Cortex of kidney (tissue), 1 donor: ENCODE measurements at places on chromosomes 11 and 22.

GRCh38 chr11:103420593-103420992 is 311.4 kb downstream of the DYNC2H1 start:
- no peak for DNase-seq

- no peak for DNase-seq
Measured at GRCh38 chr11:69167916-69168691, 12.4 kb downstream of the SMIM38 start.

GRCh38 chr22:43476341-43476740 is 64.5 kb downstream of the MPPED1 start:
- no peak for DNase-seq

DNA sequence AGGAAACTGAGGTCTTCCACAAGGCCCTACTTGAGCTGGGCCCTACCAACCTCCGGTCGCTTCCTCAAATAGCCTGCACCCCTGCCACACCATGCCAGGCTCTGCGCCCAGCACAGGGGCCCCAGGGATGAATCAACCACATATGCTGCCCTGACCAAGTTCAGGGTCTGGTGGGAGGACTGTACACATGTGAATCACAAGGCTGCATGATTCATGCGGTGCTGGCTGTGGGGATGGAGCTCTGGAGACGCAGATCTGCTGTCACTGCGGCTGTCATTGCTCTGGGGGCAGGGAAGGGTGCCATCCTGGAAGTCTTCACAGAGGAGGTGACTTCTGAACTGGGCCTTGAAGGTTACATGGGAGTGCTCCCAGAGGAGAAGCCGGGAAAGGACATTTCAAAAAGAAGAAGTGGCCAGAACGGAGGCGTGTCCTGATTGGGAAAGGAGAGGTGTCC is 21.5 kb downstream of the CYTH4 start:
- DNase-seq: no peak

- no peak for DNase-seq
Measured at GRCh38 chr11:35029979-35030682, 108.8 kb upstream of the CD44 start.

DNA sequence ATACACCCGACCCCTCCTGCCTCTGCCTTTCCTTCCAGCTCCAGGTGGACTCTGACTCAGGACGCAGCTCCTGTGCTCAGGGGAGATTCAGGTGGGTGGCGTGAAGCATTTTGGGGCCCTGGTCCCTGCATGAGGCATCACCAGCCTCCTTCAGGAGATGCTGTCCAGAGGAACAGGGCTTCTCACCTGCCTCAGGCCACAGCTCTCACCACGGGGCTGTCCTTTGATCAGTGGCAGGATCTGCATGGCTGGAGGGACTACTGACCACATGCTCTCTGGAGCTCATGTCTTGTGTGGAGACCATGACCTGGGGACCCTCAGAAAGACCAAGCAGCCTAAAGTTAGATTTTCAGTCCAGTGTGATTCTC is 58.8 kb downstream of the GGTLC2 start:
- DNase-seq: no peak

DNA sequence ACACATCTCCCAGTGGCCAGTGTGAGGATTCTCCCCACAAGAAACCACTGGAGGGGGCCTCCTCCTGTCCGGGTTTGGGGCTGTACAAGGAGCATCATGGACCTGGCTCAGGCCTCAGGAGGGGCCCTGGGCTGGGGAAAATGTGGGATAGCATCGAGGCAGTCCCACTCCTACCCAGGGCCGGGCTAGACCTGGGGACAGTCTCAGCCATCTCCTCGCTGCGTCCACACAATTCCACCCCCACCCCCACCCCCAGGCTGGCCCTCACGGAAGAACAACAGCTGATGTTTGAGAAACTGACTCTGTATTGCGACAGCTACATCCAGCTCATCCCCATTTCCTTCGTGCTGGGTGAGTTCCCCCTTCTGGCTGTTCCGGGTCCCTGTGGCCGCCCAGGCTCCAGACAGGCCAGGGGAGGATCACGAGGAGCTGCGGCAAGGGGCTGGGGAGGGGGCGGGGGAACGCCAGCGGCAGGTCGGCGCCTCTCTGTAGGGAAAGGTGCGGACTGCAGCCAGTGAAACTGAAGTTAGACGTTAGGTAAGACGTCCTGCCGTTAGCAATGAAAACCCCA is 4.8 kb downstream of the BEST1 start:
- DNase-seq: no peak

DNA sequence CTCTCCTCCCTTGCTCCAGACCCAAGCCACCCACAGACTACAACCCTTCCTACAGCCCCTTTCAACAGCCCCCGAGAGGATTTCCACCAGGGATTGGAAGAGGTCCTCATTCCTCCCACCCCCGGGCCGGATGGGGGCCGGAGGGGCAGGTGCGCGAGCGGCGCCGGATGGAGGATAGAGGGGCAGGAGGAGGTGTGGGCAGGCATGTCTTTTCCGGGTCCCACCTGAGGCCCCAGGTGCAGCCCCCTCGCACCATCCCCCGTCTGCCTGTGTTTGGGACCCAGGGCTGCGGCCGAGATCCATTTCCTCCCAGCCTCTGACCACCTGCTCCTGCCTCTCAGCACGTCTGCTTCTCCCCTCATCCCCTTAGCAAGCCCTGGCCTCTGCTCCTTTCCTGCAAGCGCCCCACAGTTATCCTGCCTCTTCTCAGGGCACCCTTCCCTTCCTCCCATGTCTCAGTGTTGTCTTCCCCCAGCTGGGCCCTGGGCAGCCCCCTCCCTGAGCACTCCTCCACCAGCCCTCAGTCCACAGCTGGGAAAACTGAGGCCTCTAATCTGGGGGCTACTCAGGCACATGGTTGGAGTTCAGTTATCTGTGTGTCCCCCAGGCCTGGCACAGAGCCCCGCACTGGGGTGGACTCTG is 19.3 kb upstream of the CBX7 start:
- no peak for DNase-seq

- DNase-seq: no peak
Measured at GRCh38 chr11:55707029-55707428, 45.0 kb downstream of the OR4C6 start.

GRCh38 chr11:3834664-3835461 is 5.9 kb downstream of the RHOG start:
- no peak for DNase-seq

DNA sequence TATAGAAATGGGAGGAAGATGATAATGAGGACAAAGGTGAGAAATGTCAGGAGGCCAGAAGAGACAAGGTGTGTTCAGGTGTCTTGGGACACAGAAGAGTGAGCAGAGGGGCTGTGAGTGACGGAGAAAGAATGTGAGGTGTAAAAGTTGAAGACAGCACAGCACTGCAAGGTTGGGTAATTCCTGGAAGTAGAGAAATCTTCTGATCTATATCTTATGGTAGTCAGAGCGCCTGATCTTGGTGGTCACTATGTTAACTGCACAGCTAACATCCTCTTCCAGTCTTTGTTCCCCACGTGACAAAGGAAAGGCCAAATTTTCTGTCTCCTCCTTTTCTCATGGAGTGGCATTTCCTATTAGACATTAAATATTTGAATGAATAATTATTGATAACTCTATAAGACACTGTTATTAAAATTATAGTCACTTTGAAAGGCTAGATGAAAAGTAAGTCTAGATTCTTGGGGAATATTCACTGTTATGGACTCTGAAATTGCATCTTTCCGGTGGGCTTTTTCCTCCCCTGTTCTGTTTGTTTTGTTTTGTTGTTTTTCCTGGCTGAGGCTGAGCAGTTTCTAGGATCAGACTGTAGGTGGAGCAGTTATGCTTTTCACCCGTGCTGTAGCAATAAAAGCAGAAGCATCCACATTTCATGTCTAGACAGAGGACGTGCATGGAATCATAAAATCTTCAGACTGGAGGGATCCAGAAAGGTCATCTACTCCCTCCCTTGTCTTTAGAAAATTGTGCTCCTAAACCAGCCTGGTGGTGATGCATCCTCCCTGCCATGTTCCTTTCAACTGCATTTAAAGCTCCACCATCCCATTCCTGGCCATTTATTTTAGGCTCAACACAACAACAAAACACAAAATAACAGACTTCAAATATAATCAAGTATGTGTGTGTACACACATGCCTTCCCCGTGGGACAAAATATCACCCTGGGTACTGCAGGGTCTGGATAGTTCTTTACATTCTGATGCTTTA is 26.6 kb downstream of the SC5D start:
- DNase-seq: no peak

DNA sequence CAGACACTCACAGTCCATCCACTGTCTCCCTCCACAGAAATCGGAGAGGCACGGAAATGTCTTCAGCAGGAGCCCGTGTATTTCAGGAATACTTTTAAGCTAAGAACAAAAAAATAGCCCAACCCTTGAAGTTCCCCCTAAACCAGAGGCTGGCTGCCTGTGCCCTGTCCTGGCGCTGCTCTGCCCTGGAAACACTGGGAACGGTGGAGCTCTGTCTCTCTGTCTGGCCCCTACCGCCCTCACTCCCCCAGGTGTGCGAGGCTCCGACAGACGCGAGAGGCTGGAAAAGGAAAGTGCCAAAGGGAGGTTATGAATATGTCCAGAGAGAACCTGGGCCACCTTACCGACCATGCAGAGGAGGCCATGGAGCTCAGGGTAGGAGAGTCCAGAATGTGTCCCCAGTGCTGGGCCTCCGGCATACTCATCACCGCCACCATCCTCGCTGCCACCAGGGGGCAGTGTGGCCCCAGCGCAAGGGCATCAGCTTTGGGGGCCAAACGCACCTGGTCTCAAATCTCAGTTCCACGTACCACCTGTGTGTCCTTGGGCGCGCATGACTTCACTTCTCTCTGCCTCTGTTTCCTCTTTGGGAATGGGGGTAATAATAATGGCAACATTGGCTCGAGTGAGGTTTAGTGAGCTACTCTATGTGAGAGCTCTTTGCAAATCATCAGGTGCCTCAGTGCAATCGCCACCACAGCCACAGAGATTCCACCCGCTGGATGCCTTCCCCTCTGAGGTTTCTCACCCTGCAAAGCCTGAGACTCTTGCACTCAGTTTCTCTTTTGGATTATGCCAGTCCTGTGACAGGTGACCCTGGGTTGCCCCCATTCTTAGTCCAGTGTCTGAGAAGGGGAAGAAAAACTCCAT is 10.4 kb upstream of the SLCO2B1 start:
- DNase-seq: no peak

GRCh38 chr11:76173663-76174062 is 32.6 kb downstream of the WNT11 start:
- DNase-seq: no peak

GRCh38 chr11:111427471-111427912 is 48.4 kb upstream of the POU2AF1 start:
- DNase-seq: no peak

DNA sequence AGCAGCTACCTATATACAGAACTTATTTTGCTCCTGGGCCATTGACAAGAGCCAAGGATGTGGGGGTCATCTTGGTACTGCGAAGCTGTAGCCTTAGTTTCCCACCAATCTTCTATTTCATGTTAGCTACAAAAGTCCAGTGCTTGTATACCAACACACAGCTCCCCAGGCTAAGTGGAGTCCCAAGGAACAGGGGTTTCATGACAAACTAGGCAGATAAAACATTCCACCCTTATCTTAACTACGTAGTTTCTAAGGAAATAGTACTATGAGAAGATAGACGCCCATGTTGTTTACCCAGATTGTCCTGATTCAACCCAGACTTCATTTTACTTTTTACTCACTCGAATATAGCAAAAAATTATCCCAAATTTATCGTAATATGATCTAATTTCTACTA is 218.5 kb downstream of the DYNC2H1 start:
- DNase-seq: no peak

DNA sequence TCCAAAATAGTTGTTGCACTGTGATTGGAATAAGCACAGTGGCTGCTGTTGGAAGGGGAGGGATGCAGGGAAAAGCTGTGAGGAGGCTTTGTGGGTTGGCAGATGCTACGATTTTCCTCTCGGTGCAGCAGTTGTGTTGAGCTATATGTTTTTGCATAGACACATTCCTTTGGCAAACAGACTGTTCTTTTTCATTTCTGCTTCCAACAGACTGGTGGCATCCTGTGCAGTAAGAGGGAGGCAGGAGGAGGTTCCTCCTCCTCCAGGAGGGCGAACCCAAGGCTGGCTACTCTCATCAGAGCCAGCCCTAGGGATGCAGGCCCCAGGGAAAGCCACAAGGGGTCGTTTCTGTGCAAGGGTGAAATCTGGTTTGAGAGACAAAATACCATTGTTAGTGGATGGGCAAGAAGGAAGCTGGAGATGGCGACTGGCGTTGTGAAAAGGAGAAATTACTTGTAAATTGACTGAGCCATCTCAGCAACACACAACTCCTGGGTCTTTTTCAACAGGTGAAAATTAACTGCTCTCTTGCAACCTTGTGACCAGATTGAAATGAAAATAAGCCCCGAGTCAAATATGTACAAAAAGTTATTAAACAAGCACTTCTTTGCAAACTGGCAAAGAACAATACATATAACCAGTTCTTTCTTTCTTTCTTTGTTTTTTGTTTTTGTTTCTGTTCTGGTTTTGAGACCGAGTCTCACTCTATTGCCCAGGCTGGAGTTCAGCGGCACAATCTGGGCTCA is 26.5 kb upstream of the UBASH3B start:
- no peak for DNase-seq

DNA sequence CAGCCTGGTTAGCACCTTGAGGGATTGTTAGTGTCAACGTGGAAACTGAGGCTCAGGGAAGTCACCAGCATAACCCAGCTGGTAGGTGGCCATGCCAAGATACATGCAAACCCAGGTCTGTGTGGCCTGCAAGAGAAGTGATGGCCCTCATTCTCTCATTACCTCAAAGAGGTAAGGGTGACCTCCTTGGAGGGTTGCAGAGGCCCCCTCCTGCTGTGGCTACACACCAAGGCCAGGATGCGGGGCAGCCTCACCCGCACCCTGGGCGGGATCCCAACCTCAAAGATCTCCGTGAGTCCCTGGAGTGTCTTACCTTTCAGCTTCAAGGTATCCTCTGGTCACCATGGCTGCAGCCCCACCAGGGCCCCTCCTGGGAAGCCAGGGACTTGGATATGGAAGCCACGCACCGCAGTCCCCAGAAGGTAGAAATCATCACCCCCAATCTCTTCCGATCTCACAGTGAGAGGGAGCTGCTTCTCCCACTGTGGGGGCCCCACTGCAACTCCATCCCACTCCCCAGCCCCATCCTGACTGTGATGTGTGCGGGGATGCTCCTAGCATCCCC is 95.4 kb downstream of the MORC2 start:
- DNase-seq: no peak

DNA sequence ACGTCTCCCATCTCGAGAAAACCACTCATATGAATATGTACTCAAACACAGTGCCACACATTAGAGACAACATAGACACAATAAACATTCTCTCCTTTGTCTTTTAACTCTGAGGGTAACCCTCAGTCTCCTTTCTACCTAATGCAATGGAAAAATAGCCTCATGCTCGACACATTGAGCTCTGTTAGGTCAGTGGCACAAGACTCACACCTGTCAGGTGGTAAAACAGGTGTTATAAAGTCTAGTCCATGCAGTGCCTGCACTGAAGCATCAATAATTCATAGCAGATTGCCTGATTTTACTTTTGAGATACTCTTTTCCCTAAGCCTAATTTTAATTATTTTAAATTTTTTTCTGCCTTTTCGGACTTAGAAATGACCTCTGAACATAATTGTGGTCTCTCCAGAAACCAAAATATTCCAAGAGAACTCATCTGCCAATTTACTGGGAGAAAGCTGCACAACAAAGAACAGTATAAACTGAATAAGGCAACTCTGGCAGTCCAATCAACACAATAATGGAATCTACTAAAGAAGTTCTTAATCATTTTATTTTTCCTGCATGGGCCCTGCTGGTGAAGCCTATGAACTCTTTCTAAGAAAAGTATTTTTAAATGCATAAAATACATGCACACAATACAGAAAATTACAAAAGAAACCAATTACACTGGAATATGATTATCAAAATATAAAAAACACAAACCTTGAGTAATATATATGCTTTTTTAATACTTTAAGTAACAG is 9.9 kb downstream of the RDX start:
- DNase-seq: no peak

- DNase-seq: no peak
Measured at GRCh38 chr11:17543041-17543440, 1.2 kb downstream of the USH1C start.
